ENCODE measurements at places on chromosomes 1 and 21. TPM values are rescaled to one million over a fixed set of nuclear protein-coding genes. Genes with fewer than 3 reads are reported as not detected.
A peak's percentile ranks its signal among the peaks of the same experiment; 100 is the strongest.

CLEC20A gene
- not detected for total RNA-seq

MATN1 gene
- total RNA-seq, result not detected

DNA sequence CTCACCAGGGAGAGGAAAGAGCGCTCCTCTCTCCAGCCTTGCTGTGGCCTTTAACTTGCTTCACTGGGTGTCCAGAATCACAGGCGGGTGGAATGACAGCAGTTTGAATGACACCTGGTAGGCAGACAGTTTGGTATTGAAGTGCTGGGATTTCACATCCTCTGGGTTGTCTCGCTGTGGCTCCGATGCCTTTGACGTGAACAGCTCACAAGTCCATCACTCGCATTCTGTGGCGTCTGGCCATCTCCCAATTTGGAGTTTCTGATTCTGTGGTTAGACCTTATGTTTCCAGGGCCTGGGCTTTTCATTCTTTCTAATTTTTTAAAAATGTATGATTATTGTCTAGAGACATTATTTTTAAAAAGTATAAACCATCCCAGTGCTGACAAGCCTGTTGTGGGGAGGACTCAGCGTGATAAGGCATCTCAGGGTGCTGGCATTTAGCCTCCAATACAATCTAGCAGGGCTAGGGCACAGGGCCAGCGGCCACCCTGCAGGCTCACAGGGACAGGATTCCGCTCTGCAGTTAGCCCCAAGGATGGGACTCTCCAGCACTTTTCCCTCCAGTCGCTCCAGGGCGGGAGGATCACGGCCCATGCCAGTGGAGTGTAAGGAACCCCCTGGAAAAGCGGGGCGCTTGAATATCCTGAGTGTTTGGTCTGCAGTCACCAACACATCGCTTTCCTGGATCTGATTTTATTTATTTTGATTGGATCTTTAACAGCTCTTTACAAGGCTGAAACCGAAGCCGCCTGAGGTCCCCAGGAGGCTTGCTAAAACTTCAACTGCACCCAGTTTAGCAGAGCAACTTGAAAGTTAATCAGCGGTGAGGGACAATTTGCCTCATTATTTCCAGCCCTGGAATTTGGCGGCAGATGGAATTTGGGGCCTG, 178.3 kb downstream of the TRABD2B start:
- no peak for DNase-seq

DNA sequence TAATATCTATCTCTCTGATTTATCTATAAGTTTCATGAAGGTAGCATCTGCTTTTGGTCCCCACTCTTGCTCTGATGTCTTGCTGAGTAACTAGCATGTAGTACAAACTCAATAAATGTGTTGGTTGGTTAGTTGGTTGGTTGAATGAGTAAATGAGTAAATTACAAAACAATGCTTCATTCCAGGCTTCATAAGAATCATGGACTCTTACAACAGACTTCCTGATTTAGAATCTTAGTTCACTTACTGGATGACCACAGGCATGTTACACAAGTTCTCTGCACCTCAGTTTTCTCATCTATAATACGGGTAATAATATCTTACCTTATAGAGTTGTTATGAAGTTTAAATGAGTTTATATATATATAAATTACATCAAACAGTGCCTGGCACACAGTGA, 98.6 kb downstream of the ZNF281 start:
- no peak for DNase-seq

- DNase-seq, result peak; percentile 82
Measured at GRCh38 chr1:165631342-165632151, 513 bp downstream of the MGST3 start.

C8A gene
- not detected for total RNA-seq

SRM gene
- total RNA-seq, result 70.7 TPM

- no peak for DNase-seq
Measured at GRCh38 chr21:41091616-41092015, 76.3 kb upstream of the BACE2 start.

ELAVL4 gene
- total RNA-seq, result not detected

- no peak for DNase-seq
Measured at GRCh38 chr1:175237389-175237788, 44.8 kb upstream of the KIAA0040 start.

DNA sequence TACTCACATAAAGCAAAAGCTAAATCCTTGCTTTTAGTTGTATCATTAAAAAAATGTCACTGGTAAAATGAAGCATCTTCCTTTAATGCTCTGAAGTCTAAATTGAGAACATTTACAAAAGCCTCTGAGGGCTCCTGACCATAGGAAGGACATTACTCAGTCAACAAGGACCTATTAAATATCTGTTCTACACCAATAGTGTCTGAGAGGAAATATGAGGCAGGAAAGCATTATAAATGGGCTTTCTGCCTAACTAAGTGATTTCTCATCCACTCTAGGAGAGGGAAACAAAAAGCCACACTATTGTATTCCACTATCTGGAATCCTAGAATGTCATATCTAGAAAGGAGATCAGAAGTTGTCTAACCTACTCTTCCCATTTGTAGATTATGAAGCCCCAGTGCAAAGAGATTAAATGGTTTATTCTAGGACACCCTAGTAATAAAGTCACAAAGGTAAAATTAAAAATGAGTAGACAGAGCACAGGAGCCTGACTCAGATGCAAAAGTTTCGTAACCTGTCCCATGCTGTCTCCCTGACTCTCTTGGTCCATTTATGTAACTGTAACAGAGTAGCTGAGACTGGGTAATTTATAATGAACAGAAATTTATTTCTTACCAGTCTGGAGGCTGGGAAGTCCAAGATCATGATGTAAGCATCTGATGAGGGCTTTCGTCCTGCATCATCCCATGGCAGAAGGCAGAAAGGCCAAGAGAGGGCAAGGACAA, 17.6 kb downstream of the RGS1 start:
- no peak for DNase-seq

GRCh38 chr1:205430696-205431305, 8.9 kb upstream of the LEMD1 start:
- no peak for DNase-seq

DNA sequence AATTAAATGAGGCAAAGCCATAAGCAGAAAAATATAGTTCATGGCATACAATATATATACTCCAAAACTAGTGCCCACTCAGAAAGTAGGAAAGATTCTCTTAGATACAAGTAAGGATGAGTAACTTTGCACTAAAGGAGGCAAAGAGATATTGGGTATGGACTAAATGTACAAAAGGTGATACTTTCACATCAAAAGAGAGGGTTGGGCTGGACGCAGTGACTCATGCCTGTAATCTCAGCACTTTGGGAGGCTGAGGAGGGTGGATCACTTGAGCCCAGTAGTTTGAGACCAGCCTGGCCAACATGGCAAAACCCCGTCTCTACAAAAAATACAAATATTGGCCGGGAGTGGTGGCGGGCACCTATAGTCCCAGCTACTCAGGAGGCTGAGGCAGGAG, 6.7 kb downstream of the KYAT3 start:
- DNase-seq, result peak; percentile 7

- DNase-seq, result no peak
Measured at GRCh38 chr21:39674801-39675200, 62.1 kb downstream of the B3GALT5 start.

GRCh38 chr1:20615946-20616846, 17.1 kb upstream of the PINK1 start:
- no peak for DNase-seq

GRCh38 chr1:208691012-208691411, 446.8 kb upstream of the PLXNA2 start:
- no peak for DNase-seq

CD5L gene
- not detected for total RNA-seq

DNA sequence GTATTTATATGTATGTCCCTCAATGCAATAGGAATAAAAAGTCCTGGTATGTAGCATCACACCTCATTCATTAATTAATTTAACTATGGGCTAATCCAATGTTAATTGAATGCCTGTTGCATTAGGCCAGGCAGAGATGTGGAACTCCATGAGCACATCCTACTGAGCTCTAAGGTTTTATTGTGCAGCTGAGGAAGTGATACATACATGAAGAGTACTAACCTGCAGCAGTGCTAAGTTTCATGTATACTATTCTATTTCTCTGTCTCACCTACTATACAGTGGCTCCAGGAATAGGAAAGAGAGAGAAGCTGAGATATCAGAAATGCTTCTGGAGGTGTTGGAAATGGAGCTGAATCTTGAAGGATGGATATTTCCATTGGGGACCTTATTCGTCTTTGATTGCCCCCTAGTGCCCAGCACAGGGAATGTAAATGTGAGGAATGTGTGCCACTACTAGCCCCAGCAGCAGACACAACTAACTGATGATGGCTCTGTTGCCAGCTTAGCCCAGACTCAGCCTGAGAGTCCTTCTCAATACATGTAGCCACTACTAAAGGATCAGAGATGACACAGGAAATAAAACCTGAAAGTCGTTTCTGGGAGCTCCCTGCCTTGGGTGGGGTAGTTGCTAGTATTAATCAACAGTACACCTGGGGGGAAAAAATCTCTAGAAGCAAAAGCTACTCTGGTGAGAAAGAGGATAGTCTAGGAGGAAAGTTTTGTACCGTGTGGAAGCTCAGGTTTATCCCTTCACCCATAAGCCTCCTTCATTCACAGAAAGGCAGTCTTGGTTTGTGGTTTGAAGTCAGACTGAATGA, 173.3 kb upstream of the FOXD3 start:
- DNase-seq, result peak; percentile 54

CADM3 gene
- total RNA-seq, result not detected

GRCh38 chr1:93328809-93329760, 16.6 kb upstream of the DR1 start:
- DNase-seq, result no peak
